ENCODE measurements at places on chromosomes 16 and 17.

DNA sequence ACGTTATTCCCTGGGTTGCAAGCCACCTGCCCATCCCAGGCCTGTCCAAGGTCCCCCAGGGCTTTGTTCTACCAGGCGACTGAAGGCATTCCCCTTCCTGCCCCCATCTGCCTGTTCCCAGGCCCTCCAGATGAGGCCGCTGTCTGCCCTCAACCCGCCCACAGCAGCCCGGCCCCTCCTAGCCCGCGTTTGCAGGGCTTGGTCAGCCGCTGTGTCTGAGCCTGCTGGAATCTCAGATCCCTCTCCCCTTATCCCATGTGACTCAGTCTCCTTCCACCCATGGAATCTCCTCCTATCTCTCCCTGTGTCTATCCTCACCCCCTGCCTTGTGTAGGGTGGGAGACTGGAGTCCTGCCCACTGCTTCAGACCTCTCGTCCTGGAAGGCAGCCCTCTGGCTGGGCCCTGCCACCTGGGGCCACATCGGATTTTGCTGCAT, 186.0 kb upstream of the TNRC6C start:
- no peak for DNase-seq

- DNase-seq = peak; percentile 60
Measured at GRCh38 chr17:66348584-66349165, 46.3 kb downstream of the PRKCA start.

GRCh38 chr17:7419819-7420610, at the start of gene SPEM1:
TSS of gene SPEM1 (plus strand) at chr17:7420324. CDS start at chr17:7420385, 61 bp downstream.
- no peak for DNase-seq

DNA sequence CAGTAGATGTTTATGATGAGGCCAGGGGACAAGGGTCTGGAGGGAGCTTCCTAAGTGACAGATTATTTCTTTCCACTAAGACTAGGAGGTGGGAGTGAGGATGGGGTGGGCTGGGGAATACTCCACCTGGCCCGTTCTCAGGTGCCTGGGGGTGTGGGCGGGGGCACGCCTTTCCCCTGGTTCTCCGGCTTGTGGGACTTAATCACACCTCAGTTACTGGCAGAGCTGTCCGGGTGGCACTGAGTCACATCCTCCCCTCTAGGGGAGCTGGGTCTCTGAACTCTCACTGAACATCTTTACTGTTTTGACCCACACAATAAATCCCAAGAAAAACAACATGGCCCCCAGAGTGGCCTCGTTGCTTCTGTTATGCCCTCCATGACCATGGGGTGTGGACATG, 332.8 kb downstream of the MAF start:
- DNase-seq = no peak

GRCh38 chr16:76614269-76614668, 337.1 kb downstream of the CNTNAP4 start:
- DNase-seq = no peak

DNA sequence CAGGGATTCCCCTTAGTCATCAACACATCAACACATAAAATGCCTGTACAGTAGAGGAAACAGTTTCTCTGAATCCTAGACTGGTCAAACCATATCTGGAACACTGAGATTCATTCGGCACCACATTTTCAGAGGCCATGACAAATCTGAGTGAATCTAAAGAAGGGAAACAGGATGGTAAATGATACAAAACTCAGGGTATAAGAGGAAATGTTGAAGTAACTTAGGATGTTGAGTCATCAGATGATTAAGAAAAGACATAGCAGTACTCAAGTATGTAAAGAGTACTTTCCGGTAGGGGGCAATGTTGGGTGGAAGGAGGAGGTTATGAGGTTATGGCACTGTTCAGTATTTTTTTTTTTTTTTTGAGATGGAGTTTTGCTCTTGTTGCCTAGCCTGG, 358.5 kb upstream of the PMFBP1 start:
- peak; percentile 64 for DNase-seq

DNA sequence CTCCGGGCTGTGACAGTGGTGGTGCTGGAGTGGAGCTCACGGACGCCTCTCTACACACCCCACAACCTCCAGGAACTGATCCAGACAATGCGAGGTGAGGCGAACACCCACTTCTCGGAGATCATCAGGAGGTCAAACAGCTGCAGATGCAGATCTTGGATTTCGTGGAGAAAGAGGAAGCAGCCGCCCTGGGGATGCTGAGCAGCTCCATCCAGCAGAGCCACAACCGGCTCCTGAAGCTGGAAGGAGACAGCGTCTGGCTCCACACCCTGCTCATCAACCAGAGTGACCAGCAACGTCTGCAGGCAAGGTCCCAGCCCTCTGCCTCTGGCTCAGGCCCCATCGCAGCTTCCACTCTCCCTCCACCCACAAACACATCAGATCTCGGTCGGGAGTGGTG, 13.2 kb upstream of the SLC16A5 start:
- no peak for DNase-seq

DNA sequence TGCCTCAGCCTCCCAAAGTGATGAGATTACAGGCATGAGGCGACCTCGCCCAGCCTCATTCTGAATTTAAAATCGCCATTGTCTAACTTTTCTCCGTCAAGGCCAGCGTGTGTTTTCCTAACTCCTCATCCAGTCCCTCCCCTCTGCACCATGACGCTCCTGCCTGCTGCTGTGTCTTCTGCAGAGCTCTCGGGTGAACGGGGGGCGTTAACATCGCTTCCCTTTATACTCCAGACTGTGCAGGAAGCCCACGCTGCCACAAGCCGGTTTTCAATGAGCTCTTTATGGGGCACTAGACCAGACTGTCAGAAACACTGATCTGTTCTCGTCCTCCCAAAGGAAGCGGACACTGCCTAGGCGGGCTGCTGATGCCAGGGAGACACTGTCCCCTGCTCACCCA, 13.2 kb downstream of the AANAT start:
- no peak for DNase-seq

DNA sequence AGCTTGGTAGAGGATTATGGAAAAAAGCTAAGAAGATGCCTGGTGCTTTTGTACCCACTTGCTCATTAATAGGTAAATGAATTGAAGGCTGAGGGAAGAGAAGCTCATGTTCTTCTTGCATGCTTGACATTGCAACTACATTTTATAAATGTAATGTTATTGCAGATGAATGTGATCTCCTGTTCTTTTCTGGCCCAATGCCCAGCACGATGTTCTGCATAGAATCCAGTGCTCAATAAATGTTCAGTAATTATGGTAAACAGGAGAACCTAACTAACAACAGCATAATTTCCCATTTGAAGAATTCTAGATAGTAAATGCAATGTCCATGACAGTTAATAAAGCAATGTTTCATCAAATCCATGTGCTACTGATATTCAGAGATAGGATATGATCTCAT, 638.2 kb upstream of the SOX9 start:
- no peak for DNase-seq

DNA sequence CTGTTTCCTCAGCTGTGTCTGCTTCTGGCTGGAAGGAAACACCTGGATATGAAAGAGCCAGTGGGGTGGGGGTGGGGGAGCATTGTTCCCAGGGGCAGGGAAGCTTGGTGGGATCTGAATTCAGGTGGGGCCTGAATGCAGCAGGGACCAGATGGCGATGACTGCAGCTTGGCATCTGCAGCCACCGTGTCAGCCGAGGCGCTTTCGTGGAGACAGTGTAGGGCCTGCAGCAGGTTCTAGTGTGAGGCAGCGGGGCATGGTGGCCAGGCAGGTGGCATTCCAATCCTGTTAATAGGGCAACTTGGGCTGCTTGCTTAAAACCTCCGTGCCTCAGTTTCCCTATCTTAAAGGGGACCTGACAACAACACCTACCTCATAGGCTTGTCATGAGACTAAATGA, 1.7 kb downstream of the PIK3R6 start:
- DNase-seq = no peak

- no peak for DNase-seq
Measured at GRCh38 chr17:46841561-46842379, 9.6 kb upstream of the WNT9B start.

DNA sequence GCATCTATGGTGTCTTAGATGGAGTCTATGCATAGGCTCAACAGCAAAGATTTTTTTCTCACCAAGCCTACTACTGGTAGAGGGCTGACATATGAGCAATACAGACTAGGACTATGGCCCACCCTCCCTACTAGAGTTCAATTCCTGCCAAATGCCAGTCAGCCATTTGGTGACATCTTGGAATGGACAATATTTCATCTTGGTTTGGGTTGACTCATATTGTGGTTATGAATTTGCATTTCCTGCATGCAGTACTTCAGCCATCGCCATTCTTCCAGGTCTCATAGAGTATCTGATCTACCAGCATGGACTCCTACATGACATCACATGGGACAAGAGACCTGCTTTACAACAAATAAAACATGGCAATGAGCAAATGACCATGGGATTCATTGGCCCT, 778.1 kb upstream of the SOX9 start:
- peak; percentile 4 for DNase-seq

GRCh38 chr17:15083225-15083624, 181.9 kb downstream of the PMP22 start:
- no peak for DNase-seq

DNA sequence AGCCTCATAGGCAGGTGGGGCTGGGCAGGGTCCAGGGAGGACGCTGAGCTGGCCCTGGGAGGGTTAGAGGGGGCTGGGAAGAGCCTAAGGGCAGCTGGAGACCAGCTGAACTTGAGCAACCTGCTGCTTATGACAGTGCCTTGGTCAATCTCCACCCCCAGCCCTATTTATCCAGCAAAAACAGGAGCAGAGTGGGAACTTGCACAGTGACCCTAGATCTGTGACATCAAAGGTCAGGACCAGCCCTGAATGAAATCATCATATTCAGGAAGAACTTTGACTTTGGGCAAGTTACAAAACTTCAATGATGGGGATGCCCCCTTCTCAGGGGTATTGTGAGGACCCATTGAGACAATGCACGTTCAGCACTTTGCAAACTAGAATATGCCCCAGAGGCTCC, 9.4 kb downstream of the CD300LF start:
- DNase-seq = no peak

DNA sequence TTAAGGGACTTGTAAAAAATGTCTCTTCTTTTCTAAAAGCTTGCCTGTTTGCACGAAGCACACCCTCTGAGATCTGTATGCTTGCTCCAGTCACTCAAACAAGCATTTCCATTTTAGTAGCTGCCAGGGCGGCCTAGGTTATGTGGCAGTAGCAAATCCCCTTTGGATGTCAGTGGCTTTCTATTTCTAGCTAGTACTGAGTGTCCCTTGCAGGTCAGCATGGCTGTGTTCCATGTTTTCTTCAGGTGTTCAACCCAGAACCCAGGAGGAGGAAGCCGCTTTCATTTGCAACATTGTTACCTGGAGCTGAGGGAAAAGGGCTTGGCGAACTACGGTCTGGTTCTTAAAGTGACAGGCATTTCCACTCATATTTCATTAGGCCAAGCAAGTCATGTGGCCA, 36.4 kb downstream of the FOXL1 start:
- no peak for DNase-seq

DNA sequence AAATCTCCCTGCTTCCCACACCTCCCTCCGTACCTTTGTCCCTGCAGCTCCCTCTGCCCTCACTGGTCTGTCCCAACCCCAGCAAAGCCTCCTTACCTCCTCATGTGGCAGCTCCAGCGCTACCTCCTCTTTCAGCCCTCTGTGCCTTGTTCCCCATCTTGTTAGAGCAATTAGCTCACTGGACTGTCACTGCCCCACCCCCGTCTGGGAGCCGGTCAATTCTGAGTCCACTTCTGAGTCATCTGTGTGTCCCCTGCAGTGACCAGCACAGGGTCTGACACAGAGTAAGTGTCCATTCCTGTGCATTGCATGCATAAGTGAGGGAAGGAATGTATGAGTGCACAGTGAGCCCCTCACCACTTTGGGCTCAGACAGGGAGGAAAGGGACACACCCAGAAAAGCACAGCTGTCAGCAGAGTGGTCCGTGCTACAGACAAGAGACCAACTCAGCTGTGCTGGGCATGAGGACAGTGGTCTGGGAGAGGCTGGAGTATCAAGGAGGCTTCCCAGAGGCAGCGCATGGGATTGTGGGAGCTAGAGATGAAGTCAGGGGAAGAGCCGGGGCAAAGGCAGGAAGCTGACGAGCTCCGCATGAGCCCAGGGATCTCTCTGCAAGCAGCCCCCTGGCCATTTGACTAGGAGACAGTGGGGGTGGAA, 45.9 kb downstream of the PITPNM3 start:
- DNase-seq = no peak

- DNase-seq = no peak
Measured at GRCh38 chr16:81885976-81886586, 107.0 kb downstream of the PLCG2 start.

GRCh38 chr16:89708481-89708931, 7.0 kb upstream of the SPATA2L start:
- DNase-seq = no peak

DNA sequence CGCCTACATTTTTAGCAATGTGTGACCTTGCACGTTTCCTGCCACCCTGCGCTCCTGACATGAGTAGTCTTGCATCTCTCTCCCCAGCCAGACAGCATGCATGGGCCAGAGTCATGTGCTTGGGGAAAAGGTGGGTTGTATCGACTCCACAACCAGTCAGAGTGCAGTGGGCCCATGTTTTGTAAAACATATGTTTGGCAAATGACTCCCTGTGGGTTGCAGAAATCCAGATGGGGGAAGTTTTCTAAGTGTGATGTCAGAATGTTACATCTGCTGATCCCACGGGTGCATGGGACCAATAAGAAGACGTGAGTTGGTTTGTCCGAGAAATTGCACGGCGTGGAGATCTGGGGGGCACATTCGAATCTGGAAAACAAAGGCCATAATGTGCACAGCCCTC, 147.1 kb downstream of the FOXL1 start:
- no peak for DNase-seq

DNA sequence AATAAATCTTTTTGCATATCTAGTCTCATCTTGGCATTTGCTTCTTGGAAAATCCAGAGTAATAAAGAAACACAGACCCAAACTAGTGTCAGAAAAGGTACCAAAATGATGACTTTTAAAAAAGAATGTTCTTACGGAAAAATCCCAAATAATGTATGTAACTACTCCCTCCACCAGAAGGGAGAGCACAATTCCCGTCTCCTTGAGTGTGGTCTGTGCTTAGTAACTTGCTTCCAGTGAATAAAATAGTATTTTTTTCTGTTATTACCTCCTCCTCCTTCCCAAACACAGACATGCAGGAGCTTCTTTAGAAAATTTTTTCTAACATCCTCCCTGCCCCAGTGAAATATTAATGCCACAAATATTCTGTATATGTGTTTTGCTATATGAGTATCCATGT, 358.1 kb downstream of the ZFHX3 start:
- no peak for DNase-seq

- DNase-seq = no peak
Measured at GRCh38 chr17:41813699-41814124, 908 bp downstream of the FKBP10 start.

DNA sequence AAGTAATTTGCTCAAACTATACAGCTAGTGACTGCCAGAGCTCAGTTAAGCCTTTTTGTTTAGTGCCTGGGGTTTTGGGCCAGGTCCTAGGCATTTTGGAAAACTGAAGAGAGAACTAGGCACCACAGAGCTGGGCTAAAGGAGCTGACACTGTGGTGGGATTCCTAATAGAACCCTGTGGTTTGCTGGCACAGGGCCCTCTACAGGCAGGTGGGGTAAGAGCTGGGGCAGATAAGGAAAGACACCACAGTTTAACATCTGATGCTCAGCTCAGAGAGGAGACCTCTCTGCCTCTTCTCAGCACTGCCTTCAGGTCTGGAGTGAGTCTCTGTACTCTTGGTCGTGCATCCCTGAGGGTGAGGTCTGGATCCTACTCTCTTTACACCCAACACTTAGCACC, 121.2 kb downstream of the SNX11 start:
- no peak for DNase-seq

- DNase-seq = no peak
Measured at GRCh38 chr16:88754912-88755744, 29.9 kb downstream of the PIEZO1 start.
